ENCODE measurements at places on chromosomes 5 and 9.

DNA sequence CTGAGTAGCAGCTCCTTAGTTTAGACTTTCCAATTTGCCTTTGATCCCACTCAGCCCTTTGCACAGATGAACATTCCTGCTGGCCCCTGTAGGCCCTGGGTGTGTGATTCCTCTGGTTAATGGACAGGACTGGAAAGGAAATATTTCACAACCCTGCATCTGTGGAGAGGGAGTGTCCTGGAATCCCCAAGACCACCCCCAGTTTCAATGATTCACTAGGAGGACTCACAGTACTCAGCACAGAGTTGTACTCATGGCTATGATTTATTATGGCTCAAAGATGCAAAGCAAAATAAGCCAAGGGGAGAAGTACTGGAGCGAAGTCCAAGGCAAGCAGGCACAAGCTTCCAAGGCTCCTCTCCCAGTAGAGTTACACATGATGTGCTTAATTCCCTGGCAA lies 42.4 kb upstream of the TJP2 start:
- DNase-seq = no peak

DNA sequence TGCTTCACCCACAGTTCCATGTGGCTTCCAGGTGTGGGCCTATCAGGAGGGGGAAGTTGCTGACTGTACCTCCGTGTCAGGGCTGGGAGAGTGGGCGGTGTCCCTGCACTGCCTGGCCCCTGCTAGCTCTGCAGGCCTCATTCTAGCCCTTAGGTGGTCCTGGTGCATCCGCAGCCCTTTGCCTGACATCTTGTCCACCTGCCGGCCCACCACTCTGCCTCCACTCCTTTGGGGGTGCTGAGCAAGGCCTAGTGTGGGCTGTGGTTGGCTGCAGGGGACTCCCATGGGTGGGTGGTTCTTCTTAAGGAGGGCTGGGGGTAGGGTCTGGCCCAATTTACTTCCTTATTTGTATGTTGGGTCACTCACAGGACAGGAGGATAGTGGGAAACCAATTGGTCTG lies 66.9 kb downstream of the HSPA4 start:
- DNase-seq = no peak

GRCh38 chr5:163439092-163439425 lies 1.7 kb downstream of the CCNG1 start:
- DNase-seq = no peak

GRCh38 chr5:181054138-181054537 lies 14.1 kb downstream of the BTNL9 start:
- no peak for DNase-seq

DNA sequence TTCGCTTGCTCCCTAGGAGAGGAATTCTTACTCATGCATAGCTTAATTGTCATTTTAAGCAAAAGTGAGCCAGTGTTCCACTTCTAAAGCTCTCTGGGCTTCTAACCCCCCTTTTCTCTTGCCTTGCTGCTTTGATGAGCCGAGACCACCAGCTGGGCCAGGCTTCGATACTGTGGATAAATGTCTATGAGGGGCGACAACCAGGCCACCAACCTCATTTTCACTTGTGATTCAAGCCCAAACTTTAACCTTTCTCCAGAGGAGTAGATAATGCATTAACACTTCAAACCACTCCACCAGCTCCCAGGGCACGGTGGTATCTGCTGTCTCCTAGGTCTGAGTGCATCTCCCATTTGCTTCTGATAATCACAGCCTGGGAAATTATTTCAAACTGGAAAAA lies 205.6 kb downstream of the PSAT1 start:
- DNase-seq = no peak

DNA sequence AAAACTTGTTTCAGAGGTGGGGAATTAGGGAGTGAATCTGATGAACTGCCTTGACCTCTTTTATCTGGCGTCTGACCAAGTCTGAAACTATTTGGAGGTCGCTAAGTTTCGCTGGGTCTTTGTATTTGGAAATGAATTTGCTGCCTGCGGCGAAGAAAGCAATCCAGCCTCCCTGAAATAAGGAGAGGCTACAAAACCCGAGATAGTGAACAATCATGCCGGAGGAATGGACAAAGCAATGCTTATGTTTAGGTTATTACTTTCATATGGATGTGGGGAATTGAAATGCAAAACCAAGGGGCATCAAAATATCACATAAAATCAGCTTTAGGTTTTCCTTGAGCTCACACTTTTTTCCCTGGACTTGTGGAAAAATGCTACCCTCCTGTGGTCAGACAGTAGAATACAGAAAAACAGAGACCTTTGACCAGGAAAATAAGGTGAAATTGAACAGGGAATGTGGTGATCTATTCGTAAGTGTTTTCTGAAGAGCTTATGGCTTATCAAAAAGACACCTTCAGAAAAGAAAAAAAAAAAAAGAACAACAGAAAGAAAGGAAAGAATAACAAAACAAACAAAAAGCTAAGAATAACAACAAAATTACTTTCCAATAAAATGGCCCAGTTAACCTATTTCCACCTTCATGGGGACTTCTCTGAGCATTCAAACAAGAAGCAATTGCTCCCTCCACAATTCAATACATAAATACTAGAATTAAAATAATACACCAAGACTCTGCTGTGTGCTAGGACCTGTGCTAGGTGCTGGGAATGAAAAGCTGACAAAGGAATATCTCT lies 68.6 kb upstream of the DPYSL3 start:
- no peak for DNase-seq

GRCh38 chr5:91293131-91293530 lies 90.0 kb downstream of the ARRDC3 start:
- no peak for DNase-seq
